ENCODE measurements at places on chromosomes 3 and 15. TPM values are rescaled to one million over a fixed set of nuclear protein-coding genes. Genes with fewer than 3 reads are reported as not detected.

DNA sequence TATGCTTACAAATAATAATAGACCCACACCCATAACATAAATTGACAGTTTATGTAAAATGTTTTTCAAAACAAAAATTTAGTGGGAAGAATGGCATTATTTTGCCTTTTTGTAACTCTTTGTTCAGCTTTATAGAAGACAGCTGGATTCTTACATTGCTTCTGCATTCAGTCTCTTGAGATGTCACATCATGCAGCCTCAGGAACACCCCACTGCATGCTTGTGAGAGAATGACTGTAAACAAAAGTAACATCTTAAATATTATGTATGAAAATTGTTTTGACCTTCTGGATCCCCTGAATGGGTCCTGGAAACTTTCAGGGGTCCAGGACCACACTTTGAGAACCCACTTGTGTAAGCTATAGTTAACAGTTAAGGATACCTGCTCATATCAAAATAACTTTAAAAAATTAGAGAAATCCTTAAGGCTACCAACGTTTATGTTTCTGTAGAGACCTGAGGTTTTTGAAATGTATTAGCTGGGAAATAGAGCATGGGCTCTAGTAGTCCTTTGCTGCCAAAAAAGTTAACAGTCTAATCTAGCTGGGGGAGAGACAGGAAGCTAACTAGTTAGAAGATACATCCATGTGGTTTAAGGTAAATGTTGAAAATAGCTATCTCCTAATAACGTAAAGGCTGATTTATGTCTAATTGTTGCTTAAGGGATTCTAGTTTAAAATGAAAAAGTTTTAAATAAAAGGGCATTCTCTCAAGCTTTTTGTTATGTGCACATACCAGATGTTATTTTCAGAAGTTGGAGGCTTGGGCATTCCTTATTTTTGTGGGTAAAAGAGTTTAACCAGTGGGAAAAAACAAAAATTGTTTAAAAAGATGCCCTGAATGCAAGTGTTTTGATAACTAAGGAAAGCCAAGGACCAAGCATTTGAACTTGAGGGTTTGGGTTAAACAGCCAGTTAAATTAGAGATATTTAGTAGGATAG lies 3.8 kb downstream of the USP3 start:
- DNase-seq, result no peak

- DNase-seq, result no peak
These were observed at the start of gene ISLR for GRCh38 chr15:74173380-74174218. Gene ISLR, plus strand, starts transcription at chr15:74173710. Its CDS starts 1,149 bp downstream, at chr15:74174859.

DNA sequence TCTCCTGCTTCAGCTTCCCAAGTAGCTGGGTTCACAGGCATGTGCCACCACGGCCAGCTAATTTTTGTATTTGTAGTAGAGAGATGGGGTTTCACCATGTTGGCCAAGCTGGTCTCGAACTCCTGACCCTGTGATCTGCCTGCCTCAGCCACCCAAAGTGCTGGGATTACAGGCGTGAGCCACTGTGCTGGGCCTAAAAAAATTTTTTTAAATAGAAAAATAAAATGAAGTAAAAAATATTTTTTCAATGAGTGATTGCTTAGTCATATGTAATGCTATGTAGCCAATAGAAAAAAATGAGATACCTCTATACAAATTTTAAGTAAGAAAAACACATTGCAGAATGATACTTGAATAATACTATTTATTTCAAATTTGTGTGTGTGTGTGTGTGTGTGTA lies 27.9 kb upstream of the SLC30A4 start:
- no peak for DNase-seq

DNA sequence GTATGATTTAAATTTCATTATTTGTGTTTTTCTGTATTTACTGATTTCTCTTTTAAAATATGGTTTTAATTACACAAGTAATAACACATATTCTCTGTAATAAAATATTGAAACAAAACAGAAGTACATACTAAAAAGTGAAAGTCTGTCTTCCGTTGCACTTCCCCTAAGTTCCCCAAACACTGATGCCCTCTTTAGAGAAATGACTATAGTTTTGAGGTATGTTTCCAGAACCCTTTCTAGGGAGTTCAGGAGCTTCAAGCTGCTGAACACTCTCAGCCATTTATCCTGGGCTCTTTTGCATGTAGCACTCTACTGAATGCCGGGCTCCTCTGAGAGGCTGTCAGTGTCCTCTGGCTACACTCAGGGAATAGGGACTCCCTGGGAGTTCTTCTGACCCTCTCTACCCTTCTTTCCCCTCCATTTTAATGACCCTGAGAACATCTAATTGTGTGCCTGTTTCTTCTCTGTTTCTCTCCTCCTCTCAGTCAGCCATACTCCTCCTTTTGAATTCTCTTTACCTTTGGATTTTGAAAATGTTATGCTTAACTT lies 60.4 kb upstream of the KCNAB1 start:
- DNase-seq, result no peak

- DNase-seq, result no peak
These were observed 25.4 kb upstream of the FAM3D start for GRCh38 chr3:58691997-58692396.

GRCh38 chr3:56885879-56886278 lies 84.1 kb upstream of the ARHGEF3 start:
- no peak for DNase-seq

- no peak for DNase-seq
These were observed 685.3 kb downstream of the GRM7 start for GRCh38 chr3:7546253-7546652.

DNA sequence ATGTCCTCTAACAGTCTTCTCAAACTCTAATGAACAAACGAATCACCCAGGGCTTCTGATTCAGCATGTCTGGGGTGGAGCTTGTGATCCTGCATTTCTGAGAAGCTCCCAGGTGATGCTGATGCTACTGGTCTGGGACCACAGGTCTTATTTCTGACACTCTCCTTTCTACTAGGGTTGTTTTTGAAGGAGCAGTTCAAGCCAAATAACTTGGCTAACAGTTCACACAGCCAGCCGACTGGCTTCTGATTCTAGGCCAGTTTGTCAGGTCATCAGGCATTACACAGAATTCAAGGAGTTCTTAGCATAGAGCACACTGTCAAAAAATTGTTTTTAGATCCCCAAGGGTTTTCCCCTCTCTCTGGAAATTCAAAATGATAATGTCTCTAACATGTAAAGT lies 100.7 kb downstream of the TIGIT start:
- DNase-seq, result no peak

DNA sequence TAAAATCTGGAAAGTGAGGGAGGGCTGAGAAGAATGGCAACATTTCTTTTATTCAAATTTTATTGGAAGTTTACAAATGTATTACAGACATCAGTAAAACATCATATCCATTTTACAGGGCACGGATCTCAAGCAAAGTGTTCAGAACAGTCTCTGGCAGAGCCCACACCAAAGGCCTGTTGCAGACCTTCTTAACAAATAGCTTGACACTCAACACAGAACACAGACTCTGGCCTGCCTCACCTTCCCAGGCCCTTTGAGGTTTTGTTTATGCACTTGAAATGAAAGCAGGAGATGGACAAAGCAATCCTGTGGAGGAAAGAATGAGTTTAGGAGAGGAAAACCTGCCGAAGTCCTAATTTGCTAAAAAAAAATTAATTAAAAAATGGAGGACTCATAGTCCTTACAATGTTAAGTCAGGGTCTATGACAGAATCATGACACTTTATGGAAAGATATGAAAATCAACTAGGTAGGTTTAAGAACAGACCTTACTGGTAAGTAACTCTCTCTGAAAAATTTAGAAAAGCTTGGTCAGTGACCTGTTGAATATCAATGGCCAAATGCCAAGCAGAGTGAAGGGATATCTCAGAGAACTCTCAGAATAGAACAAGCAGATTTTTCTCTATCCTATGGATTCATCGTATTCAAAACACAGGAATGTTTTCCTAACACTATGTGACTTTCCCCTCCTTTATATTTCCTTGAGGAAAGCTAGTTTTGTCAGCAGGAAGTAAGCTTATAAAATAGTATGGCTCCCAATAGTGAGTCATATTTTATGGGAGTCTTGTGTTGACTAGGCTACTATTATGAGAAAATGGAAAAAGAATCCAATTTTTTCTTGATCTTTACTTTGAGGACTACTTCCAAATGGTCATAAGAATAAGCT lies 70.8 kb upstream of the PSMD6 start:
- no peak for DNase-seq

DNA sequence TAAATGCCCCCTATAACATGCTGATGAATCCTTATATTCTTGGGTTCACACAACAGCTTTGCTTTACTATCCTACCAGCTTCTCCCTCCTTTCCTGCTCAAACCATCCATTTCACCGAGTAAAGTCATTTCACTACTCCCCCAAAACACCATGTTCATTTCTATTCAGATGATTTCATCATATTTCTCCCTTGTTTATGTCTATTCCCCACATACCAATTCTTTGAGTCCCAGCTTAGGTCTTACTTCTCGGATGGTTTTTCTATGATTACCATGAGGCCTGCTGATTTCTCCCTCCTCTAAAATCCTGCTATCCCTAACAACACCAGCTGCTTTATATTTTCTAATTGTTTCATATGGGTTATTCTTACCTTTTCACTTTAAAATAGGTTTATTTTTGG lies 231.4 kb downstream of the TIGIT start:
- no peak for DNase-seq

CLEC3B gene
- total RNA-seq, result not detected

TRA2B gene
- 220 TPM for total RNA-seq

QARS1 gene
- total RNA-seq, result 282 TPM

CHRM5 gene
- not detected for total RNA-seq

PP2D1 gene
- not detected for total RNA-seq

PRRT3 gene
- 3.9 TPM for total RNA-seq

DGKG gene
- total RNA-seq, result 10.9 TPM

ISLR gene
- total RNA-seq, result not detected

ONECUT1 gene
- not detected for total RNA-seq

SNX4 gene
- 27.0 TPM for total RNA-seq

THRB gene
- 0.86 TPM for total RNA-seq
